Stimulated activated CD8-positive, alpha-beta memory T cell treated with anti-CD3 and anti-CD28 coated beads, Interleukin-2, amount 100 ng/mL, for 48 hours (primary cell): ENCODE measurements at places on chromosomes 1 and 21.

GRCh38 chr1:218783131-218783530 is 390.5 kb upstream of the LYPLAL1 start:
- DNase-seq = no peak

GRCh38 chr1:52253421-52253820 is 111.5 kb downstream of the ZFYVE9 start:
- DNase-seq = no peak

GRCh38 chr1:39691383-39692151 is at the start of gene HPCAL4:
Gene HPCAL4, minus strand, starts transcription at chr1:39691433. Its CDS starts 6,830 bp downstream, at chr1:39684603.
- peak; percentile 81 for DNase-seq

DNA sequence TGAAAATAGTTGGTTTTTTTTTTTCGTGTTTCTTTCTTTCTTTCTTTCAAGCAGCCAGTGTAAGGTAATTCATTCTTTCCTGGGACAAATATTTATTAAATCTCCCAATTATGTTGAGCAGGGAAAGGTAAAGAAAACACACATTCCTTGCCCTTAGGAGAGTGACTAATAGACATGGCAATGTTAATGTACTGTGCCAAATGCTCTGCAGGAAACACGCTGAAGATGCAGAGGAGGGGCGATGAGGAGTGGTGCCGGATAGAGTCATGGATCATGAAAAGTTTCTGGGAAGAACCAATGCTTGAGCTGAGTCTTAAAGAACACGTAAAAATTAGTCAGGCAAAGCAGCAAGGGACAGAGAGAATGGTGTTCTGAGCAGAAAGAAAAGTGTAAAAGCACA is 199.2 kb downstream of the DNM3 start:
- DNase-seq = no peak

DNA sequence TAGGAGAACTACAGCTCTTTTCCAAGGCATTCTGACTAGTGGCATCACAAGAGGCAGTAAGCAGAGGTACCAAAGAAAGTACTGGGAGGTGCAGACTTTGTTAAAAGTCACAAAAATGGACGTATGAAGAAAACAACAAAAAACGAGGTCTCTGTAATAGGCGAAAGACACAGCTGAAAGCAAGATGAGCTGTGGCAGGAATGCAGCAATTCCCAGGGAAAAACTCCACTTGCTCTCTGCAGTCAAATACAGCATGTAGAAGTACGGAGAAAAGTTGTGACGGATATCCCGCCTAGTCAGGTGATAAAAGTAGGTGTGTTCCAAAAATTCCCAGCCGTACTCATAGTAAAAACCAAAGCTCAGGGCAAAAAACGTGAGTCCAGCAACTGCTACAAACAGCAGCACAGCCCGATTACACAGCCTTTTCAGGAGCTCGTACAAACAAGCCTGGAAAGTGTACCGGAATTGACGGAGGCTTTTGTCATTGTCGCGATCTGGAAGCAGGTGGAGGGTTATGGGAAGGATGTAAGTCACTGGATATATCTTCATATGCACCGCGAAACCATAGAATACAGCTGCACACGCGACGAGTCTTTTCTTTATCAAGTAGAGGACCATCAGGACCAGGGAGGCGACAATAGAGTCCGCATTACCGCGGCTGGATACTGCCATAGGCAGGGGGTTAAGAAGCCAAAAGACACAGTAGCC is 979 bp downstream of the PIGM start:
- DNase-seq = no peak

DNA sequence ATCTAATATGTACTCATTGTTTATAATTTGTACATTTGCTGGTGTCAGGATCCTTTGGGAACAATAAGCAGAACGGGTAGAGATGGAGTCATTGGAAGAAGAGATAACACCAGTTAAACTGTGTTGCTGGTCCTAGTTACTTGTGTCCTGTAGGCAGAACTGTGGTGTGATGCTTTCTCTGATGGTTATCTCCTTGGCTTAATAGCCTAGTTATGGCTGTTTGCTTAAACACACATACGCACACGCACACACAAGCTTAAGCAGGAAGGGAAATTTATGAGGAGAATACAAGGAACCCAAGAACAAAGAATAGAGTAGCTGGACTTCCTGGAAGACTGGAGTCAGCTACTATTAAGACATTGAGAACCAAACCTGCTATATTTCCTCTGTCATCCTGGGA is 5.7 kb upstream of the PKN2 start:
- no peak for DNase-seq

- no peak for DNase-seq
Observed at GRCh38 chr1:30188999-30189398, 534.4 kb downstream of the MATN1 start.
